Erythroblast (primary cell): ENCODE measurements at places on chromosomes 16 and 17.

DNA sequence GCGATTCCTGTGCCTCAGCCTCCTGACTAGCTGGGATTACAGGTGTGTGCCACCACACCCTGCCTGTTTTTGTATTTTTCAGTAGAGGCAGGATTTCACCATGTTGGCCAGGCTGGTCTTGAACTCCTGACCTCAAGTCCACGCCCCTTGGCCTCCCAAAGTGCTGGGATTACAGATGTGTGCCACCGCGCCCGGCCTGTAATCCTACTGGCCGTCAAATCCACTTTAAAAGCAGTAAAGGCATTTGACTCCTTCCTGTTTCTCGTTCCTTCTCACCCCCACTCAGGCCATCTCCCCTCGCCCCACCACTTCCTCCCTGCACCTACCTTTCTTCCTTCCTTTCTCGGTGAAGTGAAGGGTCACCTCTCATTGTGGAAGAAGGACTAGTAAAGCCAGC is 69.4 kb upstream of the CREBBP start:
- DNase-seq = no peak

GRCh38 chr16:86775511-86775921 is 197.2 kb downstream of the FOXL1 start:
- DNase-seq = no peak

- DNase-seq = no peak
Observed at GRCh38 chr16:8874388-8874787, 5.6 kb upstream of the CARHSP1 start.

- DNase-seq = no peak
Observed at GRCh38 chr16:47644166-47644565, 183.0 kb downstream of the PHKB start.

DNA sequence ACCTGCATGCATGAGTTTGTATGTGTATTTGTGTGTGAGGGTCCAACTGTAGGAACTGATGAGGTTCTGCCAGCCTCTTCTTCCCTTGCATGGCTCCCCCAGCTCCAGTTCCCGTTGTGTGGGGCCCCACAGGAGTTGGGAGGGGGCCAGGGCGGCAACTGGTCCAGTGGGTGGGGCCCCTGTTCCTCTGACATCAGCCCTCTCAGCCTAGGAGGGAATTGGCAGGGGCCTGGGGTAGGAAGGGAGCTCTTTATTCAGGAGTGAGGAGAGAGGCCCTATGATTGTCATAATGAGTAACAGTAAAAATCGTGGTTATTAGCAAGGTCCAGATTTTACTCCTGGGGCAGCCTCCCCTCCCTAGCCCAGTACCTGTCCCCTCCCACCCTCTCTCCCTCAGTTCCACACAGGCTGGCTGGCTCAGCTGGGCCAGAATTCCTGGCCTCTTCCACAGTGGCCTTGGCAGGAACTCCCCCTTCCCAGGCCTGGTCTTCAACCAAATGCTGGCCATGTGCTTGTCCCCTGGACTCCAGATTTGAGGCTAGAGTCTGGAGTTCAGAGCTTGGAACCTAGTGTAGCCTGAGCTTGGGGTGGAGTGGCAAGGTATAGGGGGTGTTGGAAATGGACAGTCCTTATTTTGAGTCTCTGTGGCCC is 18.9 kb downstream of the RARA start:
- DNase-seq = peak; percentile 26

DNA sequence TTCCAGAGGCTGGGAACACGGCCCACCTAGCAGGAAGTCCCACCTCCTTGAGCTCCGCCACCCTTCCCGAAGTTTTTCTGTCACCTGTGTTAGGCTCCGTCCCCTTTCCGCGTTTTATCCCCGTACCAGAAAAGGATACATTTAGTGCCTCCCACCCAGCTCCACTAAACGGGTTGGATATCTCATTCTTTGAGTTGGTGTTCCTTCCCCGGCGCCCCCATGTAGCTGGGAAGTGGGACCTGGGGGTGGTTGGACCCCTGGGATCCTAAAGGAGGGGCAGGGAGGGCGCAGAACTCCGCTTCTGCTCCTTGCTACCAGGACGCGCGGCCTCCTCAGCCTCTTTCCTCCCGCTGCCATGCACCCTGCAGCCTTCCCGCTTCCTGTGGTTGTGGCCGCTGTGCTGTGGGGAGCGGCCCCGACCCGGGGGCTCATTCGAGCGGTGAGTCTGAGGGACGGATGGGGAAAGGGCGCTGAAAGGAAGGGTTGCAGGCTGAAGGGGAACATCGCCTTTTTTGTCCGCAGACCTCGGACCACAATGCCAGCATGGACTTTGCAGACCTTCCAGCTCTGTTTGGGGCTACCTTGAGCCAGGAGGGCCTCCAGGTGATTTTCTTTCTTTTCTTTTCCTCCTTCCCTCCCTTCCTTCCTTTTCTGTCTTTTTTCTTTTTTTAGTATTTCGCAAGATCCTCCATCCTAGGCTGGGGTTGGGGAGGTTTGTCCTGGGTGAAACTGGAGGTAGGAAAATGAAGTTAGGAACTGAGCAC is 669 bp downstream of the RNF167 start:
- peak; percentile 60 for DNase-seq
